Foreskin fibroblast (primary cell): ENCODE measurements at places on chromosomes 3 and 15.

GRCh38 chr3:110646496-110646895, 425.1 kb upstream of the NECTIN3 start:
- peak; percentile 27 for DNase-seq

DNA sequence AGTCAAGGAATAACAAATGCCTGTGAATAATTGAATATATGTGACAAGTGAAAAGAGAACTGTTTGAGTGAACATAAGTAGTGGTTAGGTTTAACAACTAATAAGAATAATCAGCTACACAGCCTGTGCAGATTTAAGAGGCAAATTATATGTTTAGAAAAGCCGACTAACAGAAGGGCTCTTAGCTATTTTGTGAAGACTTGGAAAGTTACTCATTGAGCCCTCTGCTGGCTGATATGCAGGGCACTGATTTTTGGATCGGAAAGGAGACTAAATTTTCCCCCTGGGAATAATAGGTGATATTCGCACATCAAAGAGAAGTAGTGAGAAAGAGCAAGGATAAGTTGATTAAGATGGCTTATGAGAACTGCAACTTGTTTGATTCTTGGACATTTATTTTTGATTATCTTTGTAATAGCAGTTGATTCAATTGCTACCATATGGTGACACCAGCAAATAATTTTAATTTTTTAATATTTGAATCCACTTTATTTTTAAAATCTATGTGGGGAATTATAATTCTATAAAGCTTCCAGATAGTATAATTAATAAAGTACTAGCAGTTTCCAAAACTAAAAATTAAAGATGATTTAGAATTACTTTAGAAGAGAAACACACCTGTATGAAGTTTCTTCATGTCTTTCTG, 156.2 kb downstream of the NLGN1 start:
- peak; percentile 64 for DNase-seq

- no peak for DNase-seq
Measured at GRCh38 chr3:139629033-139629432, 48.7 kb downstream of the NMNAT3 start.

DNA sequence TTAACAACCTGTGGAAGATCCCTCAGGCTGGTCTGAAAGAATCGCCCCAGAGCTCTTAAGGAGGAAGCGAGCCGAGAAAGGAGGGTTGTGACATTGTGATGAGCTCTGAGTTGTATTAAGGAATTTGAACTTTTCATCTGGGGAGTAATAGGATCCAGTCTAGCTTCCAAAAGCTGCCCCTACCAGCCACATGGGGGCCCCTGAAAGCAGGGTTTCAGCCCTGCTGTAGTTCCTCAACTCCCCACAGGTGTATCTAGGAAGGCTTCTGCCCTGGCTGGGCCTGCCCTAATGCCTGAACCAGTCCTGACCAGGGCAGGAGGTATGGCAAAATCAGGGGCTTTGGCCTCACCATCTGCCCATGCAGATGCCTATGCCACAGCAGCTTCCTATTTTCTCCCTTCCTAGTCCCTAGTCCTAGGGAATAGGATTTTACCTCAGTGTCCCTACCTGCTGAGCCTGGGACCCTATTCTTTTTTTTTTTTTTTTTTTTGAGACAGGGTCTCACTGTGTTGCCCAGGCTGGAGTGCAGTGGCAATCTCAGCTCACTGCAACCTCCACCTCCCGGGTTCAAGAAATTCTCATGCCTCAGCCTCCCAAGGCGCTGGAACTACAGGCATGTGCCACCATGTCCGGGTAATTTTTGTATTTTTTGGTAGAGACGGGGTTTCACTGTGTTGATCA, 5.0 kb upstream of the AP3S2 start:
- DNase-seq: peak; percentile 81

- DNase-seq: no peak
Measured at GRCh38 chr3:55286693-55287092, 200.4 kb downstream of the WNT5A start.

DNA sequence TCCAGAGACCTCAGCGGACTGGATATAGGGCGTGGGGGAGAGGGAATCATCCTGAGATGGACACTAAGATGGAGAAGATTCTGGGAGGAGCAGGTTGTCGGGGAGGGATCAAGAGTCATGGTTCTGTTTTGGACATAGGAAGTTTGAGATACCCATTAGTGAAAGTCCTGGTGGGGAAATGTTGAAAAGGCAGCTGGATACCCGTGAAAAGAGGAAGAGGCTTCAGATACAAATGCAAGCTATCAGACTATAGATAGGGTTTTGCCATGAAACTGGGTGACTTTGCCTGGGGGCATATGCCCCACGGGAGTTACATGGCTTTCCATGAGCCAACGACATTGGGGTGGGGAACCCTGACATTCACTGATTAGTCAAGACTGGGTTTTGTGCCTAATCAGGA, 1.1 kb upstream of the GPR62 start:
- DNase-seq: no peak

- DNase-seq: no peak
Measured at GRCh38 chr3:168736202-168736601, 640.5 kb upstream of the GOLIM4 start.

GRCh38 chr3:196645096-196645495, 5.6 kb downstream of the NRROS start:
- no peak for DNase-seq

DNA sequence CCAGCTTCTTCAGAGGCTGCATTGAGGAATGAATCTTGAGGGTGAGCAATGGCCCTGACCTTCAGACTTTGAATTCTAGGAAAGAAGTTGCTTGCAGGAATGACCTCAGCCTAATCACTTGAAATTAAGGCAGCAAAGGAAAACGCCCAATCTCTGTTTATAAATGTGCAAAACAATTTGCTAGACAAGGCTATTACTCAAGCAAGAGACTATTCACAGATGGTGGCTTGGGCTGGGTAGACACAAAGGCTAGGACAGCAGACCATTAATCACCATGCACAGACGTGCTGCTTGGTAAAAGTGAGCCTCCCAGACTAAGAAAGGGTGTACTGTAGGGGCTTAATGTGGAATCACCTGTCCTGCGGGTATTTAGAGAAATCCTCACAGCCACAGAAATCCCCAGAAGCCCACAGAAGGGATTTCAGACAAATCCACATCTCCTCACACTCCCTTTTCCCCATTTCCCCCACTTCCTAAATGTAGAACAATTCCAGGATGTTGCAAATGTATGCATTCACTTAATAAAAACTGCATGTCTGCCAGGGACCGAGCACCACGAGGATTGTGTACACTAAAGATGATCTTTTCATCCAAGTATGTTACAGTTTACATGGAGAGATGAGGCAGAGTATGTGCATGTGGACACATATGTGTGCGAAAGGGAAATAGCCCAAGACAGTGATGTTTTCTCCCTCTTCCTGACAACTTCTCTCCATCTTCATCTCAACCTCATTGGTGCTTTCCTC, 259.5 kb downstream of the THSD4 start:
- DNase-seq: peak; percentile 93

- DNase-seq: no peak
Measured at GRCh38 chr3:127478922-127479321, 111.6 kb downstream of the TPRA1 start.

GRCh38 chr3:97938444-97938843, 33.8 kb downstream of the RIOX2 start:
- DNase-seq: no peak

GRCh38 chr3:127816783-127817405, 5.4 kb downstream of the MGLL start:
- DNase-seq: no peak
